ENCODE measurements at places on chromosomes 12 and 14.

DNA sequence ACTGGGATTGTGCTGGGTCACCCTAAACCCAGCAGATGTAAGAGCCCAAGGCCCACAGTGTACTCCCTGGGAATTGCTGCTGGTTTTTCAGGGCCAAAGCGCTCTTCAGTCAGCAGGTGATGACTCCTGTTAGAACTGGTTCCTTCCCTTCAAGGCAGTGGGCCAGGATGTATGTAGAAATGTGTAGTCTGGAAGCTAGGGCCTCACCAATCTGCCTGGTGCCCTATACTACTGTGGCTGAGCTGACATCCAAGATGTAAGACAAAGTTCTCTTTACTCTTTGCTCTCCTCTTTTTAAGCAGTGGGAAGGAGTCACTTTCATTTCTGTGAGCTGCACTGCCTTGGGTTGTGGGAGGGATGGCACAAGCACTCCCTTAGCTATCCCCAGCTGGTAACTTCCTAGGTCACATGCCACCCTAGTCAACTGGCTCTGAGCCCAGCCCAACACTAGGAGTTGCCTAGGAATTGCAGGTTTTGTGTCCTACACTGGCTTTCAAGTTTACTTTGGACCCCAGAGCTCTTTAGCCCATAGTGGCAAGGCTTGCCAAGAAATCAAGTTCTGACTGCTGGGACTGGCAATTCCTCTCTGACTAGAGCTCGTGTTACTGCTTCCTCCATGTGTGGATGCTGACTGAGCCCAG lies 249.2 kb downstream of the C12orf50 start:
- DNase-seq: no peak

GRCh38 chr12:49347311-49348193 lies 864 bp downstream of the DNAJC22 start:
- peak; percentile 99 for DNase-seq

DNA sequence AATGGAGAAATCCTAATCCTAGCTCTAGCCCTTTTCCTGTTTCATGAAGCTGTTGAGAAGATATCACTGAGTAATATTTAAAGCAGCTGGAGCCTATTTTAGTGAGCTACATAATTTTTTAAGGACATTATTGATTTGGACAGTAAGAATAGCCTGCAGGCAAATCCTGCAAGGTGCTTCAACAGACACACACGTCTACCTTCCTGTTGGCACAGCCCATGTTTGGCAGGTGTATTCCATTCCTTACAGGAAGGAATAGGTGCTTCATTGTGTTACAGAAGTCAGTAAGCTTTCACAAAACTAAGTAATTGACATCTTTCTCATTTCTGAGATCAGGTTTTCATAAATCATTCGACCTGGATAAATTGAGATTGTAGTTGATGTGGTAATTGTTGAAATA lies 50.6 kb downstream of the FOXA1 start:
- DNase-seq: no peak

DNA sequence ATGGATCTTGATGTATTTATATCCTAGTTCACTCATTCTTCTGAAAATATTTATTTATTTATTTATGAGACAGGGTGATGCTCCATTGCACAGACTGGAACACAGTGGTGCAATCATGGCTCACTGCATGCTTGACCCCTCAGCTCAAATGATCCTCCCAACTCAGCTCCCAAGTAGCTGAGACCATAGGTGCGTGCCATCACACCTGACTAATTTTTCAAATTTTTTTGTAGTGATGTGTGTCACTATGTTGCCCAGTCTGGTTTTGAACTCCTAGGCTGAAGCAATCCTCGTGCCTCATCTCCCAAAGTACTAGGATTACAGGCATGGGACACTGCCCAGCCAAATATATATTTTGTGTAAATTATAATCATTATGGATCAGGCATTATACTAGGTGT lies 595.6 kb upstream of the ATP2B1 start:
- DNase-seq: no peak

- no peak for DNase-seq
Observed at GRCh38 chr12:54795644-54796043, 58.7 kb upstream of the MUCL1 start.

DNA sequence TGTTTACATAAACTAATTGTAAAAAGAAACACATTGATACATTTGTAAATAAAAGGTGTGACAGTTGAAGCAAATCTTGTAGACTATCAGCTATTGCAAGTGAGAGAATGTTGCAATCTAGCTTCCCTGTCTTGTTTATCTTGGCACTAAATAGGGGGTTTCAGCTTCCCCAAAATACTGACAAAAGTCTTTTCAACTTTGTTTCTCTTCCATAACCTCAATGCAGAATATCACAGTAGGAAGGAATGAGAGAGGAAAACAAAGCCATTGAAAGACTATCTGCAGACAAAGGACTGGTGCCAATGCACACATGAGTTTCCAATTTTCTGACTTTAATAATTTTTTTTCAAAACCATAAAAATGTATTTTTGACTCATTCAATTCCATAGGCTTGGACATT lies 886.2 kb upstream of the MGAT4C start:
- DNase-seq: no peak
